ENCODE measurements at places on chromosomes 6 and 20. TPM values are rescaled to one million over a fixed set of nuclear protein-coding genes. Genes with fewer than 3 reads are reported as not detected.
A peak's percentile ranks its signal among the peaks of the same experiment; 100 is the strongest.

GRCh38 chr6:133033263-133033662 lies 207.9 kb upstream of the EYA4 start:
- DNase-seq: no peak

GRCh38 chr6:170247178-170247701 lies 43.6 kb downstream of the DLL1 start:
- no peak for DNase-seq

DNA sequence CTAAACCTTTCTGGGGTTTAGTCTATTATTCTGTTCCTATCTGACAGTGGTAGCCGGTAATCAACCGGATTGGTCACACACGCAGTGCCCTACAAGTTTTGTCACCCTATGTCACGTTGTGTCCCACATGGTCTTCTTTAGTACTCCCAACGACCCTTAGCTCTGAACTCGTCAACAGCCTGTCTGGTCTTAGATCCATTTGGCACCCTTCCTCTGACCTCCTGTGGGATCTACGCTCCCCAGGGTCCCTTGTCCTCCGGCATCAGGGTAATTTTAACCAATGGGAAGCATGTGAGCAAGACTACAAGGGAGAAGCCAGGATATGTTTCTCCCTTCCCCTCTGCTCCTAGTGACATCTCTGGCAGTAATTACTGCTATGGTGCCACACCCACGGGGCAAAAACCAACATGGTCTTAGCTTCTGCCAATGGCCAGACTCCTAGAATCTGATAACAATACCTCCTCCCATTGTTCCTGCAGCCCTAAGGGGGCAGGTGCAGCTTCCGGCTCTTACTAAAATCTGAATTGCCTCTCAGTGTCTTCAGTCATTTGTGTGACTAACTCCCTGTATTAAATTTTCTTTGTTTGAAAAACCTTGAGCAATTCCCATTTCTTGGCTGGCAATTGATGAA lies 56.6 kb downstream of the MAFB start:
- DNase-seq: no peak

DNA sequence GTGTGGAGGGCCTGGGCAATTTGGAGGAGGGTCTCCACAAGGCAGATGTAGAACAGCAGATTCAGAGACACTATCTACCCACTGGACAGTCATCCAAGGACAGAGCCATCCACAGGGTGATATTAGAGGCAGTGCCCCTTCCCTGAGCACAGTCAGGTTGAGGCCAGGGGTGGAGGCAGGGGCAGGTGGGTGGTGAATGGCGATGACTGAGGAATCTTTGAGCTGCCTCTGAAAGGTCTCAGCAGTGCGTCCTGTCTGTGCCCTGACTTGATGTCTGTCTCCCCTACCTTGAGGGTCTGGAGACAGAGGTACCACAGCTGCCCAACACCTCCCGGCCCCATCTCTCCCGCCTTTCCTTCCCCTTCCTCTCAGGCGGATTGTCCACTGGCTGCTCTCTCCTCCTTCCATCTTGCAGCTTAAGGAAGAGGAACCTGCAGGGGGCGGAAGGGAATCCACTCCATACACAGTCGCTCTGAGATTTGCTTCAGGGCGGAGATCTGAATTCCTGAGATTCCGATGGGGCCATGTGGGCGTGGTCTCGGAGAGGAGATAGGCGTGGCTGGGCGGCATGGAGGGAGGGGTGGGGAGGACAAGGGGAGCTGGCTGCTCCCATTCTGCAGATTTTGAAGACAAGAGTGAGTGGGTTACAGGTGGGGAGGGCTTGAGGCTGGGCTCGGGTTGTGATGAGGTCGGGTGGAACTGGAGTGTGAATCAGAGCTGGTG lies 1.7 kb downstream of the MUCL3 start:
- peak; percentile 71 for DNase-seq

GRCh38 chr6:163635731-163636364 lies 221.3 kb downstream of the QKI start:
- no peak for DNase-seq

DNA sequence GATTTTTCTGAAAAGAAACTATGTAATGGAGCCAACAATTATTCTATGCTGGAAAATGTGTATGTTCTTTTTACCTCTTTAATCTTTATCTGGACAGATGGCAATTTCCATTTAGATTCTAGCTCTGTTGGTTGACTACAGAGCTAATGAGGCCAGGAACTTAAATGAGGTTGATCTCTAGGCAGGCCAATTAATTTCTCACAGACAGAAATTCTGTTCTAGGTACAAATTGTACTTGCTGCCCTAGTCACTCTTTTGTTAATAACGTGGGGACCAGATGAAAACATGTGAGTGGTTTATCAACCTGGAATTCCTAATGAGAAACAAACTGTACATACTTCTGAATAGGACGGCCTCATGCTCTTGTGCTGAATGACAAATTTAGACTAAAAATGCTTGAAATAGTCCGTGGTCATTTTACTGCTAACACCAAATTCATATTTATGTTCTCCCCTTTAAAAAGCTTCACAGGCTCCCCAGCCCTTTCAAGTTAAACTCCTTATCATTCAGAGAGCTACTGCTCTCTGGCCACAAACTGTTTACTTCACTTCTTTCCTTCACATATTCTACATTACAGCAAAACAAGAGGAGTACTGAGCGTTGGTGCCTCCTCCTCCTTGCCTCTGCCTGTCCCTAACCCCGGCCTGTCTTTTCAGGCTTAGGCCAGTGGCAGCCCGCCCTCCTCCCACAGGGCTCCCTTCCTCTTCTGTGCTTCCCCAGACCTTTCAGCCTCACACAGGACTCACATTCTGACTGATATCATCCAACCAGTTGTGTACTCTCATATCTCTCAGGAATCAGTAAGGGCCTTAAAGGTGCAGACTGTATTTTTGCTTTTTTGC lies 41.4 kb downstream of the DTNBP1 start:
- DNase-seq: peak; percentile 68

- DNase-seq: no peak
Measured at GRCh38 chr6:107466062-107466461, 6.7 kb upstream of the PDSS2 start.

DNA sequence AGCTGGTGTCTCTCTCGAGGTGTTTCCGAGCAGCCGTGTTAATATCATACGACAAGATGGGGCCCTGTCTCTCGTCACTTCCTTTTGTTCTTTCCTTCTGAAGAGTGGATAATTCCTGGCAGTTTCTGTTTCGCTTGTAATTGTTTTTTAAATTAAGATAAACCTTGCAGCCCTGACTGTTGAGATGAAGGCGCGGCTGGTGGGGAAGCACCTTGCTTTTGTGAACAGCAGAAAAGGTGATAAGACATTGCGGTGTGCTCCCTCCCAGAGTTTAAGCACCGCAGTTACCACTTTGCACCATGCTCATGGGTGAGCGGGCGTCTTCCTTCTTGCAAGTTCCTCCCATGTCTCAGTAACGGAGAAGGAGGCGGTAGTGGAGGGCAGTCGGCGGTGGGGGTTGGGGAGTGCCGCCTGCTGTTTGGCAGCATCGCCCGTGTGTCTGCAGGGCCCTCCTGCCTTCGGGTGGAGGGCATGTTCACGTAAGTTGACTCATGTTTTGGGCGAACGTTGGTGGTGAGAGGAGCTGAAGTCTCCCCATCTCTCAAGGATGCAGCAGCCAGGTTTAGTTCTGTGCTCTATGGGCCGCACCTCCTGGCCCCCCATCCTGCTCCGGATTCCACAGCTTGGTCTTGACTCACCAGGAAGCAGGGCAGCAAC lies 345.9 kb downstream of the TAF4 start:
- no peak for DNase-seq

DNA sequence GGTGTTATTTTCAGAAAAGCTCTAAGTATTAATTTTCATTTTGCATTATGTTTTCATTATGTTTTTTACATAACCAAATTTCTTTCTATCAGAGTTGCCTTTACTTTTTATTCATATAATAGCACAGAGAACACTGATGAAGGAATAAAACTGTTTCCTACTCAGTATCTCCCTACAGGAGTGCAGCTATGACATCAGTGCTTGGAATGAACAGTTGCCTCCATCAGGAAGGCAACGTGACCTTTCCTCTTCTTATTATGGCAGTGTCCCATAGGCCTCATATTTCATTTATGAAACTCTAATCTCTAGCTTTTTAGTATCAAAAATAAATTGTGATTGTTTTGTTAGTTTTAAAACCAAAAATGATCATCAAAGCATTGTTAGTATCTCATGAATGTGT lies 712.8 kb downstream of the CD109 start:
- DNase-seq: no peak

GRCh38 chr6:121731381-121731780 lies 295.9 kb downstream of the GJA1 start:
- no peak for DNase-seq

- no peak for DNase-seq
Measured at GRCh38 chr6:159726255-159726917, 920 bp upstream of the WTAP start.

GRCh38 chr20:8292793-8293192 lies 160.7 kb downstream of the PLCB1 start:
- DNase-seq: no peak

- peak; percentile 76 for DNase-seq
Measured at GRCh38 chr6:31952140-31952805, 6.4 kb downstream of the CFB start.

GRCh38 chr6:151649835-151650234 lies 156.0 kb downstream of the CCDC170 start:
- DNase-seq: no peak

DNA sequence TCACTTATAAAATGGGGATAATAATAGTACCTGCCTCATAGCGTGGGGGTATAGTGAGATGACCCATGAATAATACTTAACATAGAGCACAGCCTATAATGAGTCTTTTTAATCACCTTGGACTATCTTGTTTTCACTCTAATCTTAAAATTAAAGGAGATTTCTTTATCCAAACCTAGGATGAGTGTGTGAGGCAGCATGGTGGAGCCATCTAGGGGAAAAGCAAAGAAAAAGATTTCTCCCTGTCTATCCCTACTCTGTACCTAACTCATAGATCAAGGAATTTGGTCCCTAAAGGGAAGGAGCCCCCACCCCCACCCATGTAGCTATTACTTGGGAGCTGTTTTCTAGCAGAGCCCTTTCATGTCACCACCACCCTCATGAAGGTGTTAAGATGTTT lies 45.2 kb upstream of the PAK5 start:
- DNase-seq: no peak

GRCh38 chr20:3071610-3072529 lies at the start of gene OXT:
Gene OXT (plus strand): TSS chr20:3071620. CDS start chr20:3071656, 36 bp downstream.
- DNase-seq: no peak

GRCh38 chr20:8078528-8078914 lies 53.5 kb upstream of the PLCB1 start:
- DNase-seq: no peak

- DNase-seq: no peak
Measured at GRCh38 chr6:30640481-30640880, 6.5 kb upstream of the C6orf136 start.

GRCh38 chr6:165769884-165770283 lies 106.8 kb upstream of the PDE10A start:
- DNase-seq: no peak

GRCh38 chr6:100427452-100427851 lies 37.3 kb downstream of the SIM1 start:
- no peak for DNase-seq

- peak; percentile 69 for DNase-seq
Measured at GRCh38 chr6:142702501-142703460, 242.2 kb downstream of the HIVEP2 start.

GRCh38 chr6:145060714-145061113 lies 674.6 kb downstream of the EPM2A start:
- DNase-seq: no peak

- DNase-seq: no peak
Measured at GRCh38 chr6:41997456-41997855, 52.9 kb upstream of the TAF8 start.

- no peak for DNase-seq
Measured at GRCh38 chr6:159720708-159721107, 6.6 kb upstream of the WTAP start.

GRCh38 chr6:3205913-3206312 lies 21.5 kb downstream of the TUBB2B start:
- no peak for DNase-seq

DNA sequence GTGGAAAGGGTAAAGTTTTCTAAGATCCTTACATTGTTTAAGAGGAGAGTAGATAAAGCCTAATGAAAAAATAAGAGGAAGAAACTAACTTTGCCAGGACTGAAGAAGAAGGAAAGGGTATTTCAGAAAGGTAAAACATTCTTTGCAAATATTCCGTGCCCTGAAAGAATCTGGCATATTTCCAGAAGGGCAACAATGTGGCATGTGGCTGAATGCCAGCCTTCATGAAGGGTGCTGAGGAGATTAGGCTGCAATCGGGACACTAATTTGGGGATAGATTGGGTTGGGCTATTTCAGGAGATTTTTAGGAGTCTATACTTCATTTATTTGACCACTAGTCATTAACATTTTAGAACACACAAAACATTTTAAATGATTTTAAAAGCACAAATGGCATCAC lies 16.2 kb upstream of the UFL1 start:
- no peak for DNase-seq

DNA sequence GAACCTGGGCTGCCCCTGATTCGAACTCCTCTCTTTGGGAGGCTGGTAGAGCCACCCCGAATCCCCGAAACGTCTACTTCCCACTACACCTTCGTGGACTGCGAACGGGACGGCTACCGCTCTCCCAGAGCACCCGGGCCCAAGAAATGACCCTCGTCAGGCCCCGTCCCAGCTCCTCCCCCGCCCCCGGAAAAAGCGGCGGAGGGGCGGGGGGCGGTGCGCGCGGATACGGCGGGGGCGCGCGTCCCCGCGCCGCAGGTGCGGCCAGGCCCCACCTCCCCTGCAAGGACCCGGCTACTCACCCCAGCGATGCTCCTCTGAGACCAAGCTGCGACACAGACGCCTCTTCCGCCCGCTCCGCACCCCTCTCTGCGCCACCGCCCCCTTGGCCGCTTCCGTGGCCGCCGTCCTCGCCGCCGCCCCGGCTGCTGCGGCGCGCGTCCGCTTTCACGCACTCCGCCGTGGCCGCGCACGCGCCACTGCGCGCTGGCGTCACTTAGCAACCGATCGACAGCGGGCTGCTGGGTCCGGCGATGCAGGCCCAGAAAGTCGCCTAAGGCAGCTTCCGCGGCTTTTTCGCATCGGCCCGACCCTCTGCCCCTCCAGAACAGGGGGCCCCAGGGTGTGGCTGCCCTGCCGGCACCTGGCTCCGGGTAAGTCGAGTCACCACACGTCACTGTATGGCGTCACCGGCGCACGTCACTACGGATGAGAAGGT lies at the start of gene BTBD9:
Gene BTBD9 (minus strand): TSS at position 432 of the 718 bp plus-strand sequence.
- peak; percentile 90 for DNase-seq

Gene CLPSL2
- total RNA-seq: not detected

Gene DLK2
- not detected for total RNA-seq

Gene ETV7
- not detected for total RNA-seq

Gene RIPPLY2
- total RNA-seq: not detected

Gene SIGLEC1
- 9.9 TPM for total RNA-seq

Gene MUC21
- total RNA-seq: not detected

Gene HSPA12B
- total RNA-seq: 9.5 TPM

Gene FILIP1
- 56.1 TPM for total RNA-seq

Gene RNF182
- total RNA-seq: 0.28 TPM

Gene FOXP4
- 6.5 TPM for total RNA-seq

Gene SSTR4
- total RNA-seq: not detected

Gene THBD
- 8.6 TPM for total RNA-seq

Gene ZBTB22
- 12.2 TPM for total RNA-seq

Gene SF3B5
- 110 TPM for total RNA-seq

Gene UBR2
- 31.4 TPM for total RNA-seq
